Vagina (tissue), 2 donors: ENCODE measurements at places on chromosomes 7 and 10. TPM values are rescaled to one million over a fixed set of nuclear protein-coding genes. Genes with fewer than 3 reads are reported as not detected.
A peak's percentile ranks its signal among the peaks of the same experiment; 100 is the strongest.

- no peak for DNase-seq
Measured at GRCh38 chr7:151395036-151395367, 14.8 kb downstream of the WDR86 start.

DNA sequence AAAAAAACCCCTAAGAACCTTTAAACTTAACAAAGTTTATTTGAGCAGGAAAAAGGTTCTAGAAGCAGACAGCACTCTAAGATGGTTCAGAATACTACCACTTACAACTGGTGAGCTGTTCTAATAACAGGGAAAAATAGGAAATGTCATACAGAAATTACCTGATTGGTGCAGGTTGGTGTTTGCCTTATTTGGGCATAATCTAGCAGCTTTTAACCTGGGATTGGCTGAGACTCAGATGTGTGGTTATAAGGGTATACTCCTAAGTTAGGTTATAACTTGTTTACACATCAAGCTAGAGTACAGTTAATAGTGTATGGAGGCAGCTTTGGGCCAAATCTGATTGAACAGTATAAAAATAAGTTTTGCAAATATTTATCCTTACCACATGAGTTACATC, 59.8 kb downstream of the MAPK8 start:
- DNase-seq, result no peak

- no peak for DNase-seq
Measured at GRCh38 chr7:10888861-10889260, 84.8 kb upstream of the PHF14 start.

The LLCFC1 gene
- total RNA-seq, result not detected

GRCh38 chr7:149686449-149686848, 86.9 kb downstream of the ZNF467 start:
- DNase-seq, result no peak

The PDAP1 gene
- 48.1 TPM for total RNA-seq

DNA sequence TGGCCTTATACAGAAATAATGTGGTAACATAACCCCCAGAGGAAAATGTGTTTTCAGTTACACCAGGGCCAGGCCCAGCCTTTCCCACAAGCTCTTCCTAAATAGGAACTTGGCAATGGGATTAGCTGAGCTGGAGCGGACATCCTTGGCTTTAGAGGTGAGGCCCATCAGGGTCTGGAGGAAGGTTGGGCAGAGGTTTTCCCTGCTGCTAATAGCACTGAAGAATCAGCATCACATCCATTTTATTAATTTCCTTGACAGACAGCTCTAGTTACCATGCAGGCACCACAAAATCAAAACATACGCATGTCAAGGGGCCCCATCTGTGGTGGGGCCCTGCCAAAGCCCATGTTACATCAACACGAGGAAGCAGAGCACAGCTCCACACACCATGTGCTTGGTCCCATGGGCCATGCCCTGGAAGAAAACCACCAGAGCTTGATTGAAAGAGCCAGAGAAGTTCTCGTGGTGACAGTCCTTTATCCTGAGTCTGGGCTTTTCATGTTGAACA, 566.6 kb downstream of the KCNMA1 start:
- no peak for DNase-seq

The FBXW4 gene
- total RNA-seq, result 49.6 TPM

The ZNF365 gene
- 0.74 TPM for total RNA-seq

The OR2A1 gene
- total RNA-seq, result 0.25 TPM

The LRRC61 gene
- total RNA-seq, result 14.0 TPM

The TDRD1 gene
- total RNA-seq, result not detected

DNA sequence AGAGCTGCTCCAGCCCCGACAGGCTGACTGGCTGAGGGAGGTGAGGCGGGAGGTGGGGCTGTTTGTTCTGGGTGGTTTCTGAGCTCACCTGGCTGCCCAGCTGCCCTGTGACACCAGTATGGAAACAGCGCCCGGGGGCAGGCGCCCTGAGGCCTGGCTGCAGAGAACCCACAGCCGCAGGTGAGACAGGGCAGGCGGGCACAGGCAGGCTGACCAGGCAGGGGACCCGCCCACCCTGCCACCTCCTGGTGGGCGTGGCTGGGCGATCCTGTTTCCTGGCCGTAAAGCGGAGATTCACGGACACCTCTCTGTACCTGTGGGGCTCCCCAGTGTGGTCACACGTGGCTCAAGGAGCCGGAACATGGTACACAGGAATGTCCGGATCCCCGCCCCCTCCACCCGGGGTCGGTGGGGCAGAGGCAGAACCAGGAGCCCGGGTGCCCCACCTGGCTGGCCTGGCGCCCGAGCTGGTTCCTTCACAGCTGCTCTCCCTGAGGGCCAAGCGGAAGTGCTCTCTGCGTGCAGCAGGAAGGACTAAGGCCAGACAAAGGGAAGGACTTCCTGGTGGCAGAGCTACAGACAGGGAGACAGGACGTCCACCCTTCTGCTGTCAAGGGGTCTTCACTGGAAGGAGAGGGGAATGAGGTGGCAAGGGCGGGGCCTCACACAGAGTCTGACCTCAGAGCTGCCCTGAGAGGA, 3.9 kb downstream of the MICALL2 start:
- no peak for DNase-seq

The PPP1R9A gene
- total RNA-seq, result 1.5 TPM

- no peak for DNase-seq
Measured at GRCh38 chr10:43801140-43801539, 152.5 kb upstream of the ZNF32 start.

DNA sequence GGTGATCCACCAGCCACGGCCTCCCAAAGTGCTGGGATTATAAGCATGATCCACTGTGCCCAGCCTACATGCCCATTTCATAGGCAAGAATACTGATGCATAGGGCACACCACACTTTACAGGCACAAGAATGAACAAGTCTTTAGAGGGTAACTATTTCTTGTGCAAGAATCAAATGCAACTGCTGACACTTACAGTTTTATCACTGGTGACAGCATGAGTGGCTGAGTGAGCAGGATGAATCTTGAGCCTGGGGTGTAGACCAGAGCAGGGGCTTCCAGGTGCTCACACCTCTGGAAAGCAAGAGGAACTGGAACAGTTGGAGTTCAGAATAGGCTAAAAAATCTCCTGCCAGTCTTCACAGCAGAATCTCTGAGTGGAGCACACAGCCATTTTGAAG, 287.5 kb downstream of the KCNMA1 start:
- no peak for DNase-seq

The KLF14 gene
- total RNA-seq, result not detected

The SPDYE6 gene
- total RNA-seq, result not detected

- no peak for DNase-seq
Measured at GRCh38 chr7:21986096-21986495, 40.4 kb upstream of the CDCA7L start.

DNA sequence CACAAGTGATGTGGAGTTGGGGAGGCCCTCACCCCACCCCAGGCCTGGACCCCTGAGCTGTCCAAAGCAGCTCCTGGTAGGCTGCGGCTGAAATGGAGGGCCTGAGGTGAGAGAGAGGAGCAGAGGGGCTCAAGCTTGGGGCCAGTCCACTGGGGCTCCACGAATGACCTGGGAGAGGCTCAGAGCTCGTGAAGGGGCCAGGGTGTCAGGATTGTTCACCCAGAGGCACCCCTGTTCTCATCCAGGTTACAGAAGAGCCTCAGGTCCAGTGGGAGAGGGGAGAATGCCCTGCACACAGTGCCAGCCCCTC, 102.2 kb upstream of the RET start:
- DNase-seq, result no peak

DNA sequence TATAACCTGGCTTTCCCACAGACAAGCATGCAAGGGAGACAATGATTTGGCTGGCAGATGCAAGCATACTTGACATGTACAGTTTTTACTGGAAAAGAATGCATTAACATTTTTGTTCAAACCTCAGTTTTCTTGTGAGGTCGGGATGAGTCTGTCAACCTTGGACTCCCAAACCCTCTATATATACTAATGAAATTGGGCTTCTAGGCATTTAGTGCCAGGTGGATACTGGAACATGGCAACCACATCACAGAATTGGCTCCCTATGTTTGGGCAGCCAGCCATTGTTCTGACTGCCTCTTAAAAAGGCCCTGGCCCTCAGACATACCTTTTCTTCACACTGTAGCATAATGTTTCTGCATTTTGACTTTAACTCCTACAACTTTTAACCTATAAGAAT, 39.1 kb downstream of the CDK6 start:
- no peak for DNase-seq

DNA sequence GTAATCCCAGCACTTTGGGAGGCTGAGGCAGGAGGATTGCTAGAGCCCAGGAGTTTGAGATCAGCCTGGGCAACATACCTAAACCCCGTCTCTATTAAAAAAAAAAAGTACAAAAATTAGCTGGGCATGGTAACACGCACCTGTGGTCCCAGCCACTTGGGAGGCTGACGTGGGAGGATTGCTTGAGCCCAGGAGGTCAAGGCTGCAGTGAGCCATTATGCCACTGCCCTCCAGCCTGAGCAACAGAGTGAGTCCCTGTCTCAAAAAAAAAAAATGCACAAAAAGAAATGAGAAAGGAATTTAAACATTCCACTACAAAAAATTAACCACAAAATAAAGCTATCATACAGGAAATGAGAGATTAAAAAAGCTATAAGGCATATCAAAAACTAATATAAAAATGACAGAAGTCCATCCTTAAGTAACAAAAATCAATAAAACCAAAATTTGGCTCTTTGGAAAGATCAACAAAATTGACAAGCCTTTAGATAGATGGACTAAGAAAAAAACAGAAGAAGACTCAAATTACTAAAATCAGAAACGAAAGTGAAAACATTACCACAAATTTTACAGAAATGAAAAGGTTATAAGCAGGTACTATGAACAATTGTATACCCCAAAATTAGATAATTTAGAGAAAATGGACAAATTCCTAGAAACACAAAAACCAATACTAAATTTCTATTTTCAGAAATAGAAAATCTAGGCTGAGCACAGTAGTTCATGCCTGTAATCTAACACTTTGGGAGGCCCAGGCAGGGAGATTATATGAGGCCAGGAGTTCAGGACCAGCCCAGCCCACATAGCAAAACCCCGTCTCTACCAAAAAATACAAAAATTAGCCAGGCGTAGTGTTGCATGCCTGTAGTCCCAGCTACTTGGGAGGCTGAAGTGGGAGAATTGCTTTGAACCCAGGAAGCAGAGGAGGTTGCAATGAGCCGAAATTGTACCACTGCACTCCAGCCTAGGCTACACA, 42.4 kb upstream of the NANOS1 start:
- no peak for DNase-seq

- DNase-seq, result no peak
Measured at GRCh38 chr10:92792661-92793060, 55.7 kb upstream of the EXOC6 start.

The MMP21 gene
- total RNA-seq, result not detected

DNA sequence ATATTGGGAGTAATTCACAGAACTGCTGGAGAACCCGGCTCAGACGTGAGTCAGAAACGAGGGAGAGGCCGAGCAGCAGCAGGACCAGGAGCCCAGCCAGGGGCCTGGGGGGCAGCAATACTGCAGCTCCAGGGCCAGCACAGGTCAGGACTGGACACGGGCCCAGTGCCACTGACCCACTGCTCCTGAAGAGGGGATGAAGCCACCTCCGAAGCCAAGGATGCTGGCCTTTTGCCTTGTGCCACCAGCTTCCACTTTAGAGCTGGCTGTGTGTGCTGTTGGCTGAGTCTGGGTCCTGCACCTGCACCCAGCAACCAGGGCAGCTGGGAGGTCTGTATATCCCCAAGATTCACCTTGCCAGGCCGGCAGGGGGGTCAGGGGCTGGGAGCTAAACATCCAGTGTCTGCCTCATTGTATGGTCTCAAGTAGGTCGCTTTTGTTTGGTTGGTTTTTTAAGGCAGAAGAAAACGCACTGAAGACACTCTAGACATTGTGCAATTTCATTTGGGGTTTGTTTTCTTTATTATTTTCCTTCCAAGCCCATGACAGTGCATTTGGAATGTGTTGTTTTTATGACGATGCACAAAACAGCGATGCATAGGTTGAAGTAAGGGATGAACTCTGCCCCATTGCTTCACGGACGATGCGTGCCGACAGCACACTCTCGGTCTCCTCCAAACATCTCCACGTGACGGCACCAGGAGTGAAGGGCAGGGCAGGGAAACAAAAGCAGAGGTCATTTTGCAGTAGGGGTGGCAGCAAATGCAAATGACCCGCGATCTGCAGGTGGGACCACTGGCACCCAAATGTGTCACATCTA, 27.7 kb upstream of the INSIG1 start:
- no peak for DNase-seq

DNA sequence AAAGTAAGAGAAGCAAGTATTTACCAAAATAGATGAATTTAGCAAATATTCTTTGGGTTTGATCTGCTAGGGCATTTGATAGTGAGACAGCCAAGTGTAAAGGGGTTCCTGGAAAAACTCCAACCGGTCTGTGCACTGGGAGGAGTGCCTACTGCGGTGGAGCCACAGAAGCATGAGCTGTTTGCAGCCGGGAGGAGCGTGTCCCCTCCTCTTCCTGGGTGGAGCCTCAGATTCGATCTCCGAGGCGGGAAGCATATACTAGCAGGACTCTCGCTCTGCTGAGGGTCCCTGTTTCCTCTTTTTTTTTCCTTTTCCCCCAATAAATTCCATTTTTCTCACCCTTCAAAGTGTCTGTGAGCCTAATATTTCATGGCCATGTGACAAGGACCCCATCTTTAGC, 45.1 kb upstream of the MET start:
- DNase-seq, result no peak

DNA sequence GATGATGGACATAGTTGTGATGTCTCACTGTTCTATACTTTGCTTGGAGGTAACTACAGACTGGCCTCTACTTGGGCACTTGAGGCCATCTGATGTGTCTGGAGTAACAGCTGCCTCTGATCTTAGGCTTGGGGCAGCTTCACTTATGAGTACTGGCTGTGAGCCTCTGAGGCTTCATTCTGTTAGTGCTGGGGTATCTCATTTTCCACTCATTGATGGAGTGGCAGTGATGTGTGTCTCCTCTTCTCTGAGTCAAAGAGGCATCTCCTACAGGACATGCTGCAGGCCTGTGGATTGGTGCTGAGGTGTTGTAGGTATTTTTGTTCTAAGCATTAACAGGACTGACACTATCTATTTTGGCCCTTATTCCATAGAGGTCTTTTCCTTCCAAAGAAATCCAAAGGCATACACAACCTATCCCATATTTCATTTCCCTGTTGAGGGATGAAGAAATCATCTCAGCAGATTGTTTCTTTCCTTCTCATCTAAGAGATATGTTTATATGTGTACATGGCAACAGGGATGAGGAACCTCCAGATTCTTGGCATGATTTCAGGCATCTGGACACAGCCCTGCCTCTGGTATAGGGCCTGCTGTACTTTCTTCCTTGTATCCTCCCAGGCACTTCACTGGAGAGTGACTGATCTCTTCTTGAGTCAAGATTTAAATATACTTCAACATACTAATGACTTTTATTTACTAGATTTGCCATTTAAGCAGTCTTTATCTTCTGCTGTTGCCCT, 65.7 kb upstream of the NOBOX start:
- no peak for DNase-seq

DNA sequence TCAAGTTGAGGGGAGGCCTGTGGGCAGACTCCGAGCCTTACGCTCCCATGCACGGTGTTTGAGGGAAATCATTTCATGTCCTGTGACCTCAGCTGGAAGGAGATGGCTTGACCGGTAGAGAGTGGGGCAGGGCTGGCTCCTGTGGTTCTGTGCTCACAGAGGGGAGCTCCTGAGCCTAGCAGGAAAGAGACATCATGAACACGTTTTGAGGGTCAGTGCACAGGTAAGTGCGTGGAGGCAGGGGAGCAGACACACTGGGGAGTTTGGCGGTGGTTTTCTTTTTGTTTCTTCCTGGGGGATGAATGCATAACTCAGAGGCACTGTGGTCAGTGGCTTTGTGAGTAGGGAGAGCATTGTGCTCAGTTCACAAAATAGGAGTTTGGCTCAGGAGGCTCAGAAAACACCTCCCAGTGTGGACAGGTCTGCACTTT, 22.5 kb downstream of the ADCY1 start:
- peak; percentile 82 for DNase-seq
